H4 (cell line): ENCODE measurements at places on chromosomes 5 and 9. TPM values are rescaled to one million over a fixed set of nuclear protein-coding genes. Genes with fewer than 3 reads are reported as not detected.

The MED7 gene
- total RNA-seq: 10.4 and 20.0 TPM in 2 replicates

The SERF1A gene
- 3.4 and 3.5 TPM in 2 replicates for total RNA-seq

The SMU1 gene
- 31.8 and 32.0 TPM in 2 replicates for total RNA-seq

The MEGF10 gene
- 0.14 TPM in 1 of 2 replicates, not detected in the other for total RNA-seq

The TLE1 gene
- total RNA-seq: 6.2 and 8.7 TPM in 2 replicates

The GPR151 gene
- not detected in 2 replicates for total RNA-seq

The SPATA6L gene
- total RNA-seq: not detected in 2 replicates

The NR5A1 gene
- not detected in 2 replicates for total RNA-seq

The OTP gene
- not detected in 2 replicates for total RNA-seq

The CYLC2 gene
- total RNA-seq: not detected in 2 replicates

The C9orf153 gene
- total RNA-seq: not detected in 2 replicates

The LCN12 gene
- not detected in 2 replicates for total RNA-seq

The MLANA gene
- not detected in 2 replicates for total RNA-seq
